Endothelial cell (in vitro differentiated cells): ENCODE measurements at places on chromosomes 1 and 21. TPM values are rescaled to one million over a fixed set of nuclear protein-coding genes. Genes with fewer than 3 reads are reported as not detected.

DNA sequence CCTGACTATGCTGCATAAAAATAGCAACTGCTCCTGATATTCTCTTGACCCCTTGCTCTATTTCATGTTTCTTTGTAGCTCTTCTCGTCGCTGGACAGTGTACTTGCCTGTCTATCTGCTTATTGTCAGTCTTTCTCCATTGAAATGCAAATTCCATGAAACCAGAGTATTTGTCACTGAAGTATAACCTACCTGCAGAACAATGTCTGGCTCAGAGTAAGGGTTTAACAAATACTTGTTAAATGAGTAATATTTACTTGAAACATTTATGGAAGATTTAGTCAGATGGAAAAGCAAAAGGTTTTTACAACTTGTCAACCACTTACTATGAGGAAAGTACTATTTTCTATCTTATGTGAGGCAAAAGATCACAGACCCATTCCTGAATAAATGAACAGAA is 19.9 kb upstream of the ERICH3 start:
- DNase-seq, result no peak

DNA sequence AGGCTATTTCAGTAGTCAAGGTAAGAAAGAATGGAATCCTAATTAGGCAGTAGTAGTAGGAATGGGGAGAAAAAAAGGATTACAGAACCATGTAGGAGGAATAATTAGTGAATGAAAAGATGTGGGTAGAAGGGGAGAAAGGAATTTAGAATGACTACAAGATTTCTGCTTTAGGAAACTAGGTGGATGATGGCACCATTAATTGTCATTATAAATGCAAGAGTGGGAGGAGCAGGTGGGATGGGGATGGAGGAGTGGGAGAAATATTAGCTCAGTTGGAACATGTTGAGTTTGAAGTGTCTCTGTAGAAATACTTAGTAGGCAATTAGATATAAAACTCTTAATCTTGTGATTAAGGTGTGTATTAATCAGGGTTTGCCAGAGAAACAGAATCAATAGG is 50.0 kb upstream of the C21orf91 start:
- no peak for DNase-seq

- DNase-seq, result no peak
Observed at GRCh38 chr1:17598251-17598650, 58.8 kb downstream of the ARHGEF10L start.

DNA sequence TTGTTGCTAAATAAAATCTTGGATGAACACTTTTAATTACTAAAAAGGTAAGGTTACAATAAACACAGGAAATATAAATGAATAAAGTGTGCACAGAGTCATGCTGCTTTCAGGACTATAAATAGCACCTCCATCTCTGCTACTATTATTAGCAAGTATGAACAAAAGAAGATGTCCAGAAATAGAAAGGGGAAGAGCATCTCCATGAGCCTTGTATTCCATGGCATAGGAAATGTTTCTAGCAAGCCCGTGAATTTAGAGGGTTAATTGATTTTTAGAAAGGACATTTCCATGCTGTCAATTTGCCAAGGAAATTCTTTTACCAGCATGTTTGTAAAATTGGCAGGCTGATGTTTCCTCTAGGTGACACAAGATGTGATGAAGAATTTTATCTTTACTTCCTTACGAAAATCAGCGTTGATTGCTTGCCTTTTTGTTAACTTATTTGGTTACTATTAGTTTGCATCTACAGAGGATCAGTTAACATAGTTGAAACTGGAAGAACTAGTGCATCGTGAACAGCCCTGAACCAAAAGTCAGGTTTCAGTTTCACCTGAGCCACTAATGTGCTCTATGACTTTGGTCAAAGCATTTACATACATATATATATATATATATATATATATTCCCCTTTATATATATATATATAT is 45.3 kb downstream of the NR5A2 start:
- DNase-seq, result no peak

The CR1 gene
- 0.51 TPM for total RNA-seq

GRCh38 chr1:107535091-107535490 is 394.3 kb downstream of the NTNG1 start:
- DNase-seq, result no peak

GRCh38 chr1:37890378-37891014 is 31.1 kb upstream of the MTF1 start:
- no peak for DNase-seq

The GUK1 gene
- total RNA-seq, result 280 TPM

DNA sequence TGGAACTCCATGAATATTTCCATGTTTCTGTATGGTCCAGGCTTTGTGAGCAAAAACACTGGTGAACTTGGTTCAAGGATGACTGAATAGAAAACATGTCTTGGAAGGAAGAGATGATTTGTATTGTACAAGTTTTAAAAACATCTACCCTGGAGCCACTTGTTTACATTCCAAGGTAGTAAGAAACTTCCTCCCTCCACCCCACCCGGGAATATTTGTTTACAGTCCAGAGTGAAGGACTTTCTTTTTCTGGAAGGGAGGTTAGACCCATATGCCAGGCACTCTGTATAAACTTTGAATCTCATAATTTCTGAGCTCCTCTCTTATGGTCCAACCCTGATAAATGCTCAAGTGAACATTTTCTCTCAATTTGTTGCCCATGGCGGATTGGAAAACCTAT is 323.3 kb upstream of the LYPLAL1 start:
- no peak for DNase-seq

DNA sequence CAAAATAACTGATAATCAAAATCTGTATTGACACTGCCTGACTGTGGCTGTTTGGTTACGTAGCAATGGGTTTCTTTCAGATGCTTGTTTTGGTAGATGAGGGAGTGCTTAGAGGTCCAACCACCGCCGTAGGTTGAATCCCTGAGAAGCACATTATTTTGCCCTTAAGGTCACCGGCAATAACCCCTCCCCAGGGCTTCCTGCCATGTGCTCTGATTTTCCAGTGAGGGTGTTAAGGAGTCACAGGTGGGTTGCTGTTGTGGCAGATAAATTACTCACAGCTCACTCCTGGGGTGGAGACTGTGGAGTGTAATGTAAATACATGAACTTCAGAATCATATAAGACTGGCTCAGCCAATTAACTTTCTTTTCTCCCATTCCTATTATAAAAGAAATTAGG is 81.5 kb upstream of the ZP4 start:
- DNase-seq, result no peak

- DNase-seq, result no peak
Observed at GRCh38 chr1:45840704-45841103, 37.3 kb downstream of the MAST2 start.

DNA sequence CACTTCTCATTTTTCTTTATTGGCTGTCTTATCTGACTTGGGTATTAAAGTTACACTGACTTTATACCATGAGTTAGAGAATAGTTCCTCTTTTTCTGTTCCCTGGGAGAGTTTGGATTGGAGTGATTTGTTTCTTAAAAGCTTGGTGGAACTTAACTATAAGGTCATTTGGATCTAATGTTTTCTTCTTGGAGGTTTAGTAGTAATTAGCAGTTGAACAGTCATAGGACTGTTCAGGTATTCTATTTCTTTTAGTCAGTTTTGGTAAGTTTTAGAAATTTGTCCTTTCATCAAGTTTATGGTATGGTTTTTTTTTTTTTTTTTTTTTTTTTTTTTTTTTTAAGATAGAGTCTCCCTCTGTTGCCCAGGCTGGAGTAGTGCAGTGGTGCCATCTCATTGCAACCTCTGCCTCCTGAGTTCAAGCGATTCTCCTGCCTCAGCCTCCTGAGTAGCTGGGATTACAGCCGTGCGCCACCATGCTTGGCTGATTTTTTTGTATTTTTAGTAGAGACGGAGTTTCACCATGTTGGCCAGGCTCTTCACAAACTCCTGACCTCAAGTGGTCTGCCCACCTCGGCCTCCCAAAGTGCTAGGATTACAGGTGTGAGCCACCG is 6.3 kb downstream of the TTC3 start:
- no peak for DNase-seq

The SPATA46 gene
- total RNA-seq, result not detected

The ZNF593OS gene
- total RNA-seq, result not detected

GRCh38 chr1:109162626-109163025 is 48.7 kb downstream of the ELAPOR1 start:
- DNase-seq, result no peak

- no peak for DNase-seq
Observed at GRCh38 chr1:44717653-44718052, 13.3 kb downstream of the RNU5D-1 start.

The C1orf116 gene
- 0.08 TPM for total RNA-seq

DNA sequence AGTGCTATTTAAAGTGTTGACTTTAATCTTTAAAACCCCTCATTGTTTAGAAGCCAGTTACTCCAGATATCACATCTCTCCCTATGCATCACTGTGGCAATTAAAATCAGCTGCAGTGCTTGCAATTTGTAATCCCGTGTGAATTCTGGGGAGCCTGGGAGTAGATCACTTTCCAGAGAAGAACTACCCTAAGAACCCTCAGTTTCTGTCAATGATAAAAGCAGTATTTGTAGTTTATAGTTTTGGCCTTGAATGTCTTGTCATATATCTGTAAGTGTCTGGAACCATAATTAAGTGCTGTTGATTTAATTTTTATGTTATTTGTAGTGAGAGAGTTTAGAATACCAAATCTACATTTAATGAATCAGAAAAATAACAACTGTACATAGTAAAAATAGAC is 5.5 kb upstream of the SPAG17 start:
- no peak for DNase-seq

The CFAP107 gene
- total RNA-seq, result not detected

- DNase-seq, result no peak
Observed at GRCh38 chr1:214862421-214862820, 220.1 kb upstream of the KCNK2 start.

The OR2T29 gene
- total RNA-seq, result not detected

DNA sequence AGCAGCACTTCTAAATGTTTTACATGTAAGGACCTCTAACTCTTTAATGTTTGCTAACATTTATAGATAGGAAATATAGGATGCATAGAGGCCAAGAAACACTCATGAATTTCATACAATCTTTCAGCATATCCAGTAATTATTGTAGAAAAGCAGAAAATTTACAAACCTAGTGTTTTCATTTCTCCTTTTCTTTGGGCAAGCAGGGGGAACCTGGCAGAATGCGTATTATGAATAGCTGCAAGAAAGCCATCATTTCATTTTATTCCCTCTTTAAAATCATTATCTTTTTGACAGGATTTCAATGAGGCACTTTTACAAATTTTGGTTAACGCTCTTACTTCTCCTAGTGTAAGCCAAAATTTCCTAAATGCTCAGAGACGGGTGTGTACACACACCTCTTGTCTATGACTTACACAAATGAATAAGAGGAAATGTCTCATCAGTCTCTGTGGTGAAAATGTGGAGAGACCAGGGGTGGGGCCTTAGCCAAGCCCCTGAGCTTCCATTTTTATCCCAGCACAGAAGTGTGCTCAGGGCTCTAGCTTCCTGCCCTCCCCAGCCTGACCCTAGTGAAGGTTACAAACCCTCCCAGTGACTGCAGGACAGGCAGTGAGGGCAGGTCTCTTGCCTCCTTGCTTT is 91.6 kb downstream of the LRRC8C start:
- DNase-seq, result no peak

GRCh38 chr21:31875496-31876015 is 2.7 kb downstream of the HUNK start:
- no peak for DNase-seq

- no peak for DNase-seq
Observed at GRCh38 chr1:228063251-228064191, 19.0 kb upstream of the ARF1 start.

DNA sequence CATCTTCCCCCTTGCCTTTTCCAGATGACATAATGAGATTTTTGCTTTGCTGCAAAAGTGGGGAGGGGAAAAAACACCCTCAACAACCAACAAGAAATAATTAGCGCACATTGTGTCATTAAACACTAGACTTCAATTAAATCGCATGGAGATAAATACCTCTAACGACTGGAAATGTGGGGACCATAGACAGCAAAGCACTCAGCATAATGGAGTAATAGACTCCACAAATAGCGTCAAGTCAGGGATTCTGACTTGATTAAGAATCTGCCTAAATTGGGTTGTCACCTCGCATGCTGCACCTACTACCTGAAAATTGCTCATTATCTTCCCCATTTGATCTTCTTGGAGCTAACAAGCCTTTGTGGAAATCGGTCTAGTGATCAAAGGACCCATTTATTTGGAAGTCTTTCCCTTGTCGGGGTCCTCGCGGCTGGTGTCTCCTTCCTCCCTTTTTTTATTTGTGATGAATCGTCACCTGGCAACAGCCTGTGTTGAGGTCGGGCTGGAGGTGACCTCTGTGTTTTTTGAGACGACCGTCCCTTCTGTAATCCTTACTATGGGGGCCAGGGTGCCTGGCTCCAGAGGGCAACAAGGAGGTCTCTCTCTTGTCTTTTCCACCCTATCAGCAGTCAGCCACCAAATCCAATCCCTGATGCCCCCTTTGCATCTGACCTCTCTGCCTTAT is 75.3 kb upstream of the IGSF21 start:
- no peak for DNase-seq
